ENCODE measurements at places on chromosomes 2 and 18. TPM values are rescaled to one million over a fixed set of nuclear protein-coding genes. Genes with fewer than 3 reads are reported as not detected.

DNA sequence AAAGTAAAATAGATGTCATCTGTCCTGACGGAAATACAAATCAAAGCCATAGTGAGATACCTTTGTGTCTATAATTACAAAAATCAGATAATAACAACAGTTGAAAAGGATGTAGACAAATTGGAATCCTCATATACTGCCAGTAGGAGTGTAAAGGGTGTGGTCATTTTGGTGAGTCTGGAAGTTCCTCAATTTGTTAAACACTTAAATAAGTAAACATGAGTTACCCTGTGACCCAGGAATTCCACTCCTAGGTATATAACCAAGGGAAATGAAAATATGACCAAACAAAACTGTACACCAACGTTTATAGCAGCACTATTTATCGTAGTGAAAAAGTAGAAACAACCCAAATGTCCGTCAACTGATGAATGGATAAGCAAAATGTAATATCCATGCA, 24.0 kb downstream of the R3HDM1 start:
- no peak overlapping the region for H3K27ac ChIP-seq
- no peaks in the 10 kb centered on the region for H3K27me3 ChIP-seq
- DNase-seq: no peak
- no peaks in the 10 kb centered on the region for H3K36me3 ChIP-seq

DNA sequence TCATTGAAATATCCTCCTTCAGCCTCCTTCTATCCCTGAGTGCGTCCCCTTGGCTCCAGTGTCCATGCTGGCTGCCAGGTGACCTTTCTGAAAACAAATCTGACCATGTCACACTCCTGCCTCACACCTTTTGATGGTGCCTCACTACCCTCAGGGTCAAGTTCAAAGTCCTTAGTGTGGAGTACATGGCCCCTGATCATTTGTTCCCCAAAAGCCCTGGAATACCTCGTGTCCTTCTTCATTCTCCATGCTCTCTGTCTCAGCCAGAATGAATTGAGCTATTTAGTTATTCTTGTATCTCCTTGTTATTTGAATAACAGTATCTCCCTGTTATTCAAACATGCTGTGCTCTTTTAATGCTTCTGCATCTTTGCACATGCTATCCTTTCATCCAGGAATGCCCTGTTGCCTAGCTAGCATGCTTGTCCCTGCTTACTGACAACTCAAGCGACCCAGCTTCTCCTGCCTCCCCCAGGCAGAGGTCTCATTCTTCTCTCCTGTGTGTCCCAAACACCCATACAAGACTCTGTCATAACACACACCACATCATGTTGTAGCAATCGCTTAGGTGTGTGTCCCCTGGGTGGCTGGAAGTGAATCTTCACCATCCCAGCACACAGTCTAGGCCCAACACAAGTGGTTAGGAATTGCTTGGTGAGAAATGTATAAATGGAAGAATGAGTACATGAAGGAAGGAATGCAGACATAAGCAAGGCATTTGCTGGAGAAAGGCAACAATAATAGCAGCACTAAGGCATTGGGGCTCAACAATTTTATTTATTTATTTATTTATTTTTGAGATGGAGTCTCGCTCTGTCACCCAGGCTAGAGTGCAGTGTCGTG, 144.0 kb downstream of the DDX1 start:
- H3K4me3 ChIP-seq: no peak overlapping the region
- no peaks in the 10 kb centered on the region for H3K27me3 ChIP-seq
- H3K36me3 ChIP-seq: no peaks in the 10 kb centered on the region
- no peak for DNase-seq

KHK gene
- 5.1 TPM for total RNA-seq

DNA sequence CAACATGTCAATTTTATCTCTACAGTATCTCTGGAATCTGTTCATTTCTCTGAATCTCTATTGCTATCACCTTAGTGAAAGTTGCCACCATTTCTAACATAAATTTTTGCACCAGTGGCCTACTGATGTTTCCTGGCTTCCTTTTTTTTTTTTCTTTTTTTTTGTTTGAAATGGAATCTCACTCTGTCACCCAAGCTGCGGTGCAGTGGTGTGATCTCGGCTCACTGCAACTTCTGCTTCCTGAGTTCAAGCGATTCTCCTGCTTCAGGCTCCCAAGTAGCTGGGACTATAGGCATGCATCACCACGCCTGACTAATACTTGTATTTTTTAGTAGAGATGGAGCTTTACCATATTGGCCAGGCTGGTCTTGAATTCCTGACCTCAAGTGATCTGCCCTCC, 35.1 kb downstream of the KCNJ13 start:
- no peaks in the 10 kb centered on the region for H3K27me3 ChIP-seq
- peaks cover 31% of the 10 kb centered on the region for H3K36me3 ChIP-seq
- no peak for DNase-seq
- H3K27ac ChIP-seq: no peak overlapping the region
- no peaks in the 10 kb centered on the region for H3K4me1 ChIP-seq

GRCh38 chr2:220246386-220246785, 619.0 kb downstream of the SLC4A3 start:
- no peak overlapping the region for H3K27ac ChIP-seq
- H3K27me3 ChIP-seq: no peaks in the 10 kb centered on the region
- no peaks in the 10 kb centered on the region for H3K4me1 ChIP-seq
- no peak for DNase-seq
- no peaks in the 10 kb centered on the region for H3K36me3 ChIP-seq
- no peak overlapping the region for H3K4me3 ChIP-seq

GRCh38 chr2:216388046-216388884, 16.0 kb upstream of the MARCHF4 start:
- H3K36me3 ChIP-seq: no peaks in the 10 kb centered on the region
- no peaks in the 10 kb centered on the region for H3K4me1 ChIP-seq
- H3K27ac ChIP-seq: no peak overlapping the region
- H3K4me3 ChIP-seq: no peak overlapping the region
- no peaks in the 10 kb centered on the region for H3K27me3 ChIP-seq

CXCR2 gene
- 20.1 TPM for total RNA-seq

- H3K36me3 ChIP-seq: no peaks in the 10 kb centered on the region
- DNase-seq: no peak
- H3K4me1 ChIP-seq: no peaks in the 10 kb centered on the region
- H3K4me3 ChIP-seq: no peak overlapping the region
- no peaks in the 10 kb centered on the region for H3K27me3 ChIP-seq
Measured at GRCh38 chr2:31268344-31268743, 34.4 kb downstream of the EHD3 start.

- H3K4me3 ChIP-seq: no peak overlapping the region
- H3K4me1 ChIP-seq: peaks cover 12% of the 10 kb centered on the region
- DNase-seq: no peak
- no peaks in the 10 kb centered on the region for H3K36me3 ChIP-seq
- no peaks in the 10 kb centered on the region for H3K27me3 ChIP-seq
Measured at GRCh38 chr18:78069784-78070664, 820.4 kb downstream of the GALR1 start.

DNA sequence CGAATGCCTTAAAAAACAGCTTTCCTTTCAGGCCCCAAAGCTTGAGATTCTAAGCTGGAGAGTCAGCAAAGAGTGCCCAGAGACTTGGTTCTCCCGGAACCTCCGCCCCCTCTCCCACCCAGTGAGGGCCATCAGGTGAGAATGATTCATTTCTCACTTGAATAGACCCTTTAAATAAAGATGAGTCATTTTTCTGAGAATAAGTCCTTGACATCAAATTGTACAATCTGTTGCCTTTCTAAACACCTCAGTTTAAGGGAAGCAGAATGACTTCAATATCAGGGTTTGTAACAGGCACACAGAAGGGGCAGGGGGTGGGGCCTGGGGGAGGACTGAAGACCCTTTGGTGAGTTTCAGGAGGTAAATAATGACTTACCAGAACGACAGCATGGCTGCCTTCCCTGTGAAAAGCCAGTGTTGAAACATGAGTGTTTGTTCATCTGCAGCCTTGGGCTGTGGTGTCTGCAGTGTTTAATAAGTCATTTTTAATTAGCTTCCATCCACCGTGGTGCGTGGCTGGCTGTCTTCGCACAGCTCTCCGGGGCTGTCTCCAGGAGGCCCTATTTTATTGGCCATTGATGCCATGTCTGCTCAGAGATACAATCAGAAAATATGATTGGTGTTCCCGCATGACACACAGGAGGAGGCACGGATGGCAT, 134.9 kb upstream of the ZNF236 start:
- H3K27ac ChIP-seq: peak overlapping the region; percentile 31
- DNase-seq: no peak
- peaks cover 14% of the 10 kb centered on the region for H3K27me3 ChIP-seq
- no peaks in the 10 kb centered on the region for H3K36me3 ChIP-seq

DNA sequence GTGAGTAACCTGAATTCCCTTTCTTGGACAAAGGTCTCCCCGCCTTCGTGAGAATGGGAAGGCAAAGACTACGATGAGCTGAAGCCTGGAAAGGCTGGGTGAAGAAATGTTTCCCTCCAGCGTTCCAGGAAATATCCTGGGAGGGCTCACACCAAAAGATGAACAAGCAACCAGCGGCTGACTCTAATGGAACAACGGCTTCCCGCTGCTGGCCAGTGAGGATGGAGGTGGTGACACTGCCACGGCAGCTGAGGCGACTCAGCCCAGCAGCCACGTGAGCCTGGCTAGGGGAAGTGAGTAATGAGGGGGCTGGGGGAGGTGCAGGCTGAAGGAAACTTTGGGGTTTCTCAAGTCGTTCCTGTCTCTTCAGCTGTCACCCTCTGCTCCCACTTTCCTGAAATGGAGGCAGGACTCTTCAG, 105.0 kb upstream of the SMAD7 start:
- no peaks in the 10 kb centered on the region for H3K27me3 ChIP-seq
- H3K4me1 ChIP-seq: peaks cover 15% of the 10 kb centered on the region
- H3K27ac ChIP-seq: no peak overlapping the region

UPP2 gene
- total RNA-seq: not detected

GRCh38 chr2:177391822-177392372, 676 bp upstream of the AGPS start:
- H3K36me3 ChIP-seq: no peaks in the 10 kb centered on the region
- no peaks in the 10 kb centered on the region for H3K27me3 ChIP-seq
- no peak for DNase-seq
- peak overlapping the region; percentile 94 for H3K4me3 ChIP-seq
- peak overlapping the region; percentile 90 for H3K27ac ChIP-seq

GRCh38 chr2:100799686-100800085, 20.3 kb upstream of the NPAS2 start:
- H3K36me3 ChIP-seq: no peaks in the 10 kb centered on the region
- DNase-seq: no peak
- H3K27ac ChIP-seq: no peak overlapping the region
- H3K27me3 ChIP-seq: no peaks in the 10 kb centered on the region
- no peak overlapping the region for H3K4me3 ChIP-seq
- no peaks in the 10 kb centered on the region for H3K4me1 ChIP-seq

MC5R gene
- total RNA-seq: not detected

DYNAP gene
- total RNA-seq: not detected

DNA sequence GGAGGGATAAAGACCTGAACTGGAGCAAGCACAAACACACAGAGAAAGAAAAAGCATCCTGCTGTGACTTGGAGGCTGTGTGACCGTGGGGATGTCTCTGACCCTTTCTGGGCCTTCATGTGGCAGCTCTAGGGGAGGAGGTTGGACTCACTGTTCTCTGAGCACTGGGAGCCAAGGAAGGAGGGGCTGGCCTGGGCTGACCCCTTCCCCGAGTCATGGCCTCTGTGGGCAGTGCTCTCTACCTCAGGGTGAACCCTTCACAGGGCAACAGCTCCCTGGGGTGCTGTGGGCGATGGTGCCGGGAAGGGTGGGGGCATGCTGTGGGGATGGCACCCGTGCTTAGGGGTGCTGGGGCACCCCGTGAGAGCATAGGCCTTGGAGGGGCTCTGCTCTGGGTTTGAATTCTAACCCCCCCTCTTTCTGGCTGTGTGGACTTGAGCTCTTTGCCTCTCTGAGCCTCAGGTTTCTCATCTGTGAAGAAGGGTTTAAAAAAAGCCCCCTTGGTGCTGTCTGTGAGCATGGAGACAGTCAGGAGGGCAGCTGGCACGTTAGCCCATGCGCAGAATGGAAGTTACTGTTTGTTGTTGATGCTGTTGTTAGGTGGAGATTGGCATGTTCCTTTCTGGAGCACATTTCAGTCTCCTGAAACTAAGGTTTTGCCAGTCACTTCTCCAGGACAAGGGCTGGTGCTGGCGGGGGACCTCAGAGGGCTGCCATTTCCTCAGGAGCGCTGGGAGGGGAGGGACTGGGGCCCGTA, 700 bp downstream of the TOGARAM2 start:
- DNase-seq: no peak
- H3K4me3 ChIP-seq: no peak overlapping the region
- peaks cover 16% of the 10 kb centered on the region for H3K4me1 ChIP-seq
- H3K27me3 ChIP-seq: no peaks in the 10 kb centered on the region

GRCh38 chr2:181822097-181822496, 69.4 kb upstream of the ITPRID2 start:
- no peak for DNase-seq
- no peak overlapping the region for H3K4me3 ChIP-seq
- no peaks in the 10 kb centered on the region for H3K4me1 ChIP-seq
- no peaks in the 10 kb centered on the region for H3K36me3 ChIP-seq

- no peak overlapping the region for H3K4me3 ChIP-seq
- H3K27ac ChIP-seq: no peak overlapping the region
- no peaks in the 10 kb centered on the region for H3K36me3 ChIP-seq
Measured at GRCh38 chr18:35441857-35442595, 55.7 kb downstream of the INO80C start.

STPG4 gene
- total RNA-seq: 0.77 TPM

DNA sequence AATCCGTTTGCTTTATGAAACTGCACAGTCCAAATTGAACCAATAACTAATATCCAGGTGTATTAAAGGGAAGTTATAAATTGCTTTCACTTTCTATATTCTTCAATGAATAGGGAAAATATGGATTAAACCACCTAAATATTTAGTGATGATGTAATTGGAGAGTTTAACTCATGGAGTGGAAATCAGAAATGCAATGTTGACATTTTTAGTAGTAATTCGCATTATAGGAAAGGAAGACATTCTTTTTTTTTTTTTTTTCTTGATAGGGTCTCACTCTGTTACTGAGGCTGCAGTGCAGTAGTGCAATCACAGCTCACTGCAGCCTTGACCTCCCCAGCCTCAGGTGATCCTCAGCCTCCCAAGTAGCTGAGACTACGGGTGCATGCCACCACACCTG, 321.9 kb downstream of the RNF144A start:
- no peak for DNase-seq
- H3K27ac ChIP-seq: no peak overlapping the region
- no peak overlapping the region for H3K4me3 ChIP-seq
- H3K4me1 ChIP-seq: no peaks in the 10 kb centered on the region
- no peaks in the 10 kb centered on the region for H3K27me3 ChIP-seq
- no peaks in the 10 kb centered on the region for H3K36me3 ChIP-seq

GRCh38 chr2:121155502-121156056, 129.4 kb downstream of the TFCP2L1 start:
- H3K36me3 ChIP-seq: no peaks in the 10 kb centered on the region
- no peak overlapping the region for H3K4me3 ChIP-seq
- no peaks in the 10 kb centered on the region for H3K27me3 ChIP-seq
- peaks cover 9% of the 10 kb centered on the region for H3K4me1 ChIP-seq
- DNase-seq: peak; percentile 89
- H3K27ac ChIP-seq: peak overlapping the region; percentile 69

- H3K4me3 ChIP-seq: peak overlapping the region; percentile 22
- peak; percentile 78 for DNase-seq
- no peaks in the 10 kb centered on the region for H3K4me1 ChIP-seq
Measured at GRCh38 chr2:127128445-127128904, 21.5 kb upstream of the BIN1 start.

TUBB8B gene
- total RNA-seq: 0.47 TPM

IL36G gene
- not detected for total RNA-seq

PKDCC gene
- 65.8 TPM for total RNA-seq
